ENCODE measurements at places on chromosomes 4 and X. TPM values are rescaled to one million over a fixed set of nuclear protein-coding genes. Genes with fewer than 3 reads are reported as not detected.

DNA sequence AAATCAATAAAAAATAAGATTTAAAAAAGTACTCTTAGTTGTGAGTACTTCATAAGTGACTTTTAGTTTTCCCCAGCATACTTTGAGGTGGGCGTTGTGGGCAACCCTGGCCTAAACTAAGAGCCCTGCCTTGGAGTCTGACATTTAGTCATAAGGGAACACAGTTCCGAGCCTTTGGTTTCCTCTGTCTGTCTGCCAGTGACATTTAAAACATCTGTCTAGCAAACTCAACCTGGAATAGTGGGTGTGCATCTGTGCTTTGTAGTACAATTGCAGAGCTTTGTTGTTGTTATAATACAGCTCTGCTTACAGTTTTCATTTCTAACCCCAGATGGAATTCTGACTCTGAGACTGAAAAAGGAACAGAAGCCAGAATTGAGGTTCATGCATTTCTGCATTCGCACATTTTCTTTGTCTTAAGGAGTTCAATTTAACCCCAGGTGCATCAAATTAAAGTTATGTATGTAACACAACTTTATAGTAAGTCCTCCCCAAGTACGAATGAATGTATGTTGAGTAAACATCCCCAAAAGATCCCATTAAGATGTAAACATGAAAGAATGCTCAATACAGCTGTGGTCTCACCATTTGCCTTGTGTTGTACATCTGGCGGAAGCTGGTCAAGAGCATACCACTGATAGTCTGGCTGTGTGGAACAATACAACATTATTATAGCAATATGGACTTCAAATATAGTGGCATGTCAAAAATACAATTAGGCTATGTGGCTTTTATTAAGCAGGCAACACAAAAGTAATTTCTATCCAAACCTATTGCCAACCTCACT lies 25.9 kb downstream of the TNIP3 start:
- H3K36me3 ChIP-seq = peaks cover 4% of the 10 kb centered on the region
- H3K4me1 ChIP-seq = peaks cover 51% of the 10 kb centered on the region
- DNase-seq = peak; percentile 66

GRCh38 chr4:95186666-95187065 lies 362.1 kb downstream of the UNC5C start:
- peaks cover 20% of the 10 kb centered on the region for H3K4me1 ChIP-seq
- H3K4me3 ChIP-seq = no peak overlapping the region
- DNase-seq = no peak
- no peak overlapping the region for H3K27ac ChIP-seq

The PRDM5 gene
- 0.57 TPM for total RNA-seq

The ARL13A gene
- not detected for total RNA-seq

The SMIM10L2A gene
- 0.41 TPM for total RNA-seq

The RGS12 gene
- 8.7 TPM for total RNA-seq

The STK26 gene
- 54.0 TPM for total RNA-seq

GRCh38 chrX:103098488-103098887 lies 5.5 kb upstream of the NXF3 start:
- no peak overlapping the region for H3K27ac ChIP-seq
- H3K4me1 ChIP-seq = no peaks in the 10 kb centered on the region
- H3K27me3 ChIP-seq = no peaks in the 10 kb centered on the region
- H3K36me3 ChIP-seq = no peaks in the 10 kb centered on the region

The NHSL2 gene
- 0.41 TPM for total RNA-seq

DNA sequence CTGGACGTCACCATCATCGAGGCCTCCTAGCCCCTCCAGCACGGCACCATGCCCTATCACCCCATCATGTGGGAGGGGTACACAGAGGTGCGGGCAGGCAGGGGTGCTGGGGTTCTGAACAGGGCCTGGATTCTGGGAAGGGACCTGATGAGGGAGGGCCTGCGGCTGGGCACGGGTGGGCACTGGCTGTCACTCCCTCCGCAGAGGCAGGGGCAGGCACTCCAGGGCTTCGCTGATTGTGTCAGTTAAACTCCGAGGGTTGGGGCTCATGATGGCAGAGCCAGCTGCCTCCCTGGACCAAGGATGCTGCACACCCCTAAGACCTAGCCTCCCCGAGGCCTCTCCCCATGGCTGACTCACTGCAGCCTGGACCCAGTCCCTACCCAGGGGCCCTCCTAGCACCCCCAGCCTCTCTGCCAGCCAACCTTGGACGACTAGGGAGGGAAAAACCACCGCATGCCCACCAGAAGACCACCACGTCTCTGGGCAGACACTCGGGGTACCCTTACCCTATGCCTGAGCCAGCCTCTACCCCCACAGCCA lies 45.9 kb downstream of the ZFYVE28 start:
- no peak overlapping the region for H3K4me3 ChIP-seq
- no peaks in the 10 kb centered on the region for H3K36me3 ChIP-seq
- H3K4me1 ChIP-seq = no peaks in the 10 kb centered on the region

The SH3BP2 gene
- 47.4 TPM for total RNA-seq

DNA sequence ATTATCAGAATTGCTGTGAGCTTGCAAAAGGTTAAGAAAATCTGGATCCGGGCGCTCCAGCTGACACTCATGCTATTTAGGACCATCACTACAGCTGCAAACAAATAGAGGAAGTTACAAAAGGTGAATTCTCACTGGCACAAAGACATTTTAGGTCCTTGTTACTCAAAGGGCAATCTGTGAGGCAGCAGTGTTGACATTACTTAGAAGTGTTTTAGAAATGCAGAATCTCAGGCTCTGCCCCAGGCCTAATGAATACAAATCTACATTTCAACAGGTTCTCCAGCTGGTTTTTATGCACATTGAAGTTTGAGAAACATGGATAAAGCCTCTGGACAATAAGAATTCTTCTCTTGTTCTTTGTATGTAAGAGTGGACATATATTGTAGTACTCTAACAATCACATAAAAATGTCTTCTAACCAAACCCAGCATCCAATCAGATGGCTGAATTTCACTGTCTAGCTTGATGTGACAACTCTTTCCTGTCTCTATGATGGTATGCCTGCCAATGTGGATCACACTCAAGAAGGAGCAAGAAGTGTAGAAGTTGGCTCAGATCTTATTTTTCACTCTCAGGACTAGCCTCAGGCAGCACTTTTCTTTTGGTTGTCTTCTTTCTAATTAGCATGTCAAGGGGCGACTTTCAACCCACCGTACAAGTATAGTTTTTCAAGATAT lies 18.8 kb downstream of the SLC7A11 start:
- H3K27me3 ChIP-seq = no peaks in the 10 kb centered on the region
- no peak overlapping the region for H3K4me3 ChIP-seq
- no peak for DNase-seq

The PABPC1L2A gene
- not detected for total RNA-seq

GRCh38 chrX:73524906-73525305 lies 38.1 kb upstream of the CHIC1 start:
- H3K27ac ChIP-seq = no peak overlapping the region
- H3K27me3 ChIP-seq = no peaks in the 10 kb centered on the region
- no peak overlapping the region for H3K4me3 ChIP-seq
- peaks cover 4% of the 10 kb centered on the region for H3K36me3 ChIP-seq
- no peaks in the 10 kb centered on the region for H3K4me1 ChIP-seq

GRCh38 chr4:140331245-140331644 lies 42.2 kb upstream of the SCOC start:
- no peak overlapping the region for H3K4me3 ChIP-seq
- DNase-seq = no peak
- no peaks in the 10 kb centered on the region for H3K27me3 ChIP-seq
- no peaks in the 10 kb centered on the region for H3K36me3 ChIP-seq

DNA sequence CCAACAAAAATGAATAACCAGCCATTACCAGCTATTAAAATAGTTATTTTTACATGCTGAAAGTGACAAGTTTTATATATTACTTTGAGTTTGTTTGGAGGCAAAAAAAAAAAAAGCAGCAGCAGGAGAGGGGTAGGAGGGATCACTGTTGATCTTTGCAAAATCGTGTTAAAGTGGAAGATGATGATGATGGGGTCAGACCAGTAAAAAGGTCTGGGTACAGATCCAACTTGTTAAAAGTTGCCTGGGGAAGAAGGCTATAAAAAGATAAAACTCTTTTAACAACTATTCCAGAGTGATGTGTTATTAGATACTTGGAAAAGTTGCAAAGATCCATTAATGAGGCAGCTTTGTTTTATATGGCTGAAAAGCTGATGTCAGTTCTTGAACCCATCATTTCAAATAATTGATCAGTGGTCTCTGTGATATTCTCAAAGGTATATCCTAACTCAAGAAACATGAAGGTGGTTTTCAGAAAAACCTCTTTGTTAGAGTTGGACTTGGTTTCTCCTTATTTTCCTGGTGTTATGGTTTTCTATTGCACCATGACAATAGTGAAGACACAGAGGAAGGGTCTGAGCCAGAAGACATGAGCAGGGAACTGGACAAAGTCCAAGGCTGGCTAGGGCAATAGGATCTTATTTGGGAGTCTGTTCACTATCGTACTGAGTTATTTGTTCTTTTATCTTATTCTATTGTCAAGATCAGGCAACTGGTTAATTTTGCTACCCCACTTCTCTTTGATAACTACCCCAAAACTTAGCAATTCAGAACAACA lies 44.8 kb downstream of the EDNRA start:
- H3K4me3 ChIP-seq = no peak overlapping the region
- H3K36me3 ChIP-seq = no peaks in the 10 kb centered on the region
- H3K27me3 ChIP-seq = peaks cover 7% of the 10 kb centered on the region
- H3K4me1 ChIP-seq = no peaks in the 10 kb centered on the region

The TCEAL6 gene
- not detected for total RNA-seq
